ENCODE measurements at places on chromosomes 2 and 18.

DNA sequence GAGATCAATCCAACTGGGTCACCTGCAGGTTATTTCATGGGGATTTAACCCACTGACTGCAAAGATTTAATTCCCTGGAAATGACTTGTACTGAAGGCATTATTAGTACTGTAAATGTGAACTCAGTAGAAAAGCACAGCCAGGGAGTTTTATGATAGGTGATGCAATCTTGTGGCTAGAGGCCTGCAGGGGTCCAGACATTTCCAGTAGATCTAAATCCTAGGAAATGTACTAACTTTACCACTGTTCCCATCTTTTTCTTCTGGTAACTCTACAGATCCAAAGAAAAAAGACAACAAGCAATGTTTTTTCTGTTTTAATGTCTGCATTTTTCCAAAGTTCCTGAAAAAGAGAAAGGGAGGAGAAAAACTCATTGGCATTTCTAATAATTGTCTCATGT, 500.1 kb downstream of the ARHGAP15 start:
- no peak for DNase-seq

- DNase-seq = no peak
Measured at GRCh38 chr18:36381075-36381474, 83.6 kb downstream of the FHOD3 start.

DNA sequence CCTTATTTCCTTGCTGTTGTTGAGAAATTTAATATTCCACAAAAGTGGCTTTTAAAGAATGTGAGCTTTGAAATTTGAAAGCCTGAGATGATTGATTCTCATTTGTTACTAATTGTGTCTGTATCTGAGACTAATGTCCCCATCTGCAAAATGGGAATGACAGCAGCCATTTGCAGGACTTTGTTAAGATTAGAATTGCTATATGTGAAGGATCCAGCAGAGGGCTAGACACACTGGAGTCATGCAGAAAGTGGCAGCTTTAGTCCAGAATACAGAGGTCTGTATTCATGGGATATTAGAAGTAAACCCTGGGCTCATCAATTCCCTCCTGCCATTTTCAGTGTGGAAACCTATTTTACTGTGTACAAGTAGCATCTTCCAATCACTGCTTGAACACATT, 296.5 kb upstream of the GYPC start:
- DNase-seq = no peak

DNA sequence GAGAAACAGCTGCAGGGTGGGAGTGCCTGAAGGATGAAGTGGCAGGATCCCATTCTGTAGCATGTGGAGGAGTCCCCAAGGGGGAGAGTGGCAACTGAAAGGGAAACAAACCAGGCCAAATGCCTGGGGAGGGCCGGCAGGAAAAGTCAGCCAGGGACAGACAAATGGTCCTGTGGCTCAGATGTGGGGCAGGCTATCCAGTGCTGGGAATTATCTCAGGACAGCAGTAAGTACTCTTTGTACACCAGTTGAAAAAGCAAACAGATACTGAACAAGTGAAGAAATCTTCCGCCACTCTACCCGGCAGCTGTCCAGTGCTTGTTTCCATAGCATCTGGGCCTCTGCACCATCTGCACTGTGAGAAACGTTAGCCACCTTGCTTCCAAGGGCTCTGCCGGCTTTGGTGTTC, 408.9 kb downstream of the LRATD1 start:
- DNase-seq = no peak

DNA sequence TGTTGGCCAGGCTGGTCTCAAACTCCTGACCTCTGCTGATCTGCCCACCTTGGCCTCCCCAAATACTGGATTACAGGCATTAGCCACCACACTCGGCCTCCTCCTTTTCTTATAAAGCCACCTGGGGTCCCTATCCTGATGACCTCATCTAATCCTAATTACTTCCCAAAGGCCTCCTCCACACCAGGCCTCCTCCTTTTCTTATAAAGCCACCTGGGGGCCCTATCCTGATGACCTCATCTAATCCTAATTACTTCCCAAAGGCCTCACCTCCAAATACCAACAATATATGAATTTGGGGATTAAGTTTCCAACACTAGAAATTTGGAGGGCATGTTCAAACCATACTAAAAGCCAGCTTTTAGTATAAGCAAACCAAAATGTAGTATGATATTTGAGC, 9.7 kb upstream of the RMC1 start:
- DNase-seq = no peak

Data from naive B cell (primary cell).